ENCODE measurements at places on chromosomes 6 and 20.

DNA sequence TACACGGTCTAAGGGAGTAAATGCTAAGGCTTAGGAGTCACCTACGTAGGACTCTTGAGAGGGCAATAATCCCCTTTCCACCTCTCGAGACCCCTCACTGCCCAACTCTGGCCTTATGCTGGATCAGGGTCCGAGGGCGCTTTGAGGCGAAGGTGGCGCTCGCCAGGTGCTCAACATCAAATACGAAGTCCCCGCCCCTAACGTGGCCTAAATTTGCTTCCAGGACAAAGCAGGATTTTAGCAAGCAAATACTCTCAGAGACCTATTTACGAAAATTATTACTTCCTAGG lies 406 bp upstream of the TRIM26 start:
- DNase-seq: no peak

- no peak for DNase-seq
Observed at GRCh38 chr20:21936261-21936660, 230.8 kb downstream of the PAX1 start.

DNA sequence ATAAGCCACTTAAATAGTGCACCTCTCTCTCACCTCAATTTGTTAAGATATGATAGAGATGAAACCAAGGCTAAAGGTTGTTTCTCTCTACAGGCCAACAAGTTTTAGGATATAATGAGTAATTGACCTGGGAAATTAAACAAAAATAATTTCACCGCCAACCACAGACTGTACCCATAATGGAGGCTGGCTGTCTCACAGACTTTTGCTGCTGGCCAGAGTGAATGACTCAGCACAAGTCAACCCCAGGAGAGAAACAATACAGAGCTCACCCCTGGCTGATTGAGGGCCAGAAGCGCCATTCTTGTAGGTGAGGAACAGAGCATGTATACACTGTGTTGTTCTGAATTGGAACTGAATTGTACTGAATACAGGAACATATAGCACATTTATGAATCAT lies 99.9 kb downstream of the CAP2 start:
- no peak for DNase-seq

DNA sequence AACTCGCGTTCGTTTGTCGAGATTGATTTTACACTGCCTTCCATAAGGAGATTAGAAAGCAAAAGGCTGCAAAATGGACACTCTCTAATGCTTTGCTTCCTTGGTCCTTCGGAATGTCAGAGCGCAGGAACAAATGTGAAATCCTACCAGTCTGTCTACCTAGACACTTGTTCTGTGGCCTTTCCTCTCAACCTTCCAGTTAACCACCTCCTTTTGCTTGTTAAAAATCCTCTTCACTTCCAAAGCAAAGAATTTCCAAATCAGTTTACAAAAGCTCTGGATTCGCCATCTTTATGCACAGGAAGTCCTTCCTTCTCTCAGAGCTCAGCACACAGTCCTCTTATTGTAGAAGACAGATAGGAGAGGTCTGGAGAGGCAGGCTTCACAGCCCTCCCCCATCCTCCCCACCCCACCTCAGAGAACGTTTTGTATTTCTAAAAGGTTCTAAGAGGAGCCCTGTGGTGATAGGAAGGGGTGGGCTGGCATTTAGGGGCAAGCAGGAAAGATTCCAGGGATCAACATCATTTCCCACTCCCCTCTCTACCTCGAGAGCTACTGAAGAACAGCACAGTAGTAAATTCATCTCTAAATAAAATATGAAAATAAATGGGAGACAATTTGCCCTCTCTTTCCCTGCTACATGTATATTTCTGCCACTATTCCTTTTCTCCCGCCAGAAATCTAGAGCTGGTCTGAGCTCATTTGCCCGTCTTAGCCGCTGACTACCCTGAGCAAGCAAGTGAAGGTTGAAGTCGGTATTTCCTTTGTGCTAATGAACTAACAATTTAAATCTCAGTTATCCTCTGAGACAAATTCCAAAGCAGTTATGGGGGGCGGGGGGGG lies 18.9 kb downstream of the TFAP2A start:
- DNase-seq: no peak

DNA sequence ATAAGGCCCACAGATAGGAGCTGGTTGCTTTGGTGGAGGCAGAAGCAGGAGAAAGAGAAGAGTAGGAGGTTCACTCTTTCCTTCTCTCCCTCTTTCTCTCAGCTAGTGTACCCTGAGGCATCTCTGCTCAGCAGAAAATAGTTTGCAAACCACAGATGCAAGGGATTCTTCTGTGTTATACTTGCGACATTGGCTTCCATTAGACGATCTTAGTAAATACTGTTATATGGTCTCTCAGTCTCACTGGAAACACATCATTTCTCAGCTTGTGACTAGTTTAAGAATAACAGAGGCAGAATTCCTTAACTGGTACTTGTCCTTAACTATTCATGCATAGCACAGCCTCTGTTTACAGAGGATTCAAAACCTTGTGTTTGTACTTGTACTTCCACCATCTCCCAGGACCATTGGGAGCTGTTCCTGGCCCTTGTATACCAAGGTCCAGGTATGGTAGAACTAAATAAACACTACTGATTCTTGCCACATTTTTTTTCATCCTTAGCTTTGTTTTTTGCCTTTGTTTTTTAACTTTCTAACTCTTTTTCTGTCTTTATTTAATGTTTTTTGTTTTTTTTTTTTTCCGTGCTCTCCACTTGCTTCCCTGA lies 218.2 kb downstream of the OTOR start:
- DNase-seq: no peak

DNA sequence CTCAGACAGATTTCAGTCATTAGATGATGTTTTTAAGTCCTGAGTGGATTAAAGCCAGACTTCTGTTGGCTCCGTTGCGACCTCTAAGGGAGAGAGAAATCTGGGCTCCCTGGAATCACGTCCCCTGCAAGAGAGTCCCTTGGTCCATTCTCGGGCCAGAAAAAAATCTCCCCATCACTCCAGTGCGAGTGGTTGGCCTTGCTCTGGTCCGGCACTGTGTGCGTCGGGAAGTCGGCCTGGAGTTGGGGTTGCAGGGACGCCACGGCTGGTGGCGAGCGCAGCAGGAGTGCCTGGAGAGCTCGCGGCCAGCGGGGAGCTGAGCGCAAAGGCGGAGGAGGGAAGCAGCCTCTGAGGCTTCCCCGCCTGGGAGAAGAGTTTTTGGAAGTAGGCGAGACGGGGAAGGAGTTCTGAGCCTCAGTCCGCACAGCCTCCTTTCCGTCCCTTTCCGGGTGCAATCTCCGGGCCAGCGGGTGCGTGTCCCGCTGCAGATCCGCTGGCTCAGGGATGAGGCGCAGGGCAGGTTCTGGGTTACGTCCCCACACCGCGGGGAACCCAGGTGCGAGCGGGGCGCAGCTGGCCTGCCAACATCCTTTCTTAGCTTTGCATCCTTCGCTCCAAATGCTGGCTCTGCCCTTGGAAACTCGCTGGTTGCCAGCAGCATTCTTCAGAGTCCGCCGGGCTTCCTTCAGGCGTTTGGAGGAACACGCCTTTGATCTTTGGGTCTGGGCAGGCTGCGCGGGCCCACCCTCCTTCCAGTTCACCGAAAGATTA lies 6.8 kb downstream of the TCF21 start:
- DNase-seq: no peak

DNA sequence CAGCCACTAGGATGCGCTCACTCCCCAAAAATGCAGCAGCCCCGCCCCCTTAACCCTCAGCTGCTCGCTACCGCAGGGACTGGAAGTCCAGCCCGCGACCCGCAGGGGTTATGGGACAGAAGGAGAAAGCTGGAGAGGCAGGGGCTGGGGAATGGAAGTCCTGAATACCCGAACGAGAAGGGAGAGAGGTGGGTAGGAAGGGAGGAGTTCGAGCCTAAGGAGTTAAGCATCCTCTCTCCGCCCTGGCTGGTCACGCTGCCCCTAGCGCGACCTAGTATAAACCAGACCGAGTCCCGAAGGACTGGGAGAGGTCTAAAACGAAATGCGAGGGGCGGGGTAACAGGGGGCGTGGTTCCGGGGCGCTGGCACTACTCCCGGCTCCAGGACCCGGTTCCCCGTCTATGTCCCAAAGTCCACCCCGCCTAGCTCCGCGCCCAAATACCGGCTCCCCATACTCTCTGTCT lies 448 bp upstream of the DDAH2 start:
- DNase-seq: peak; percentile 86
